ENCODE measurements at places on chromosomes 6 and 20.

- DNase-seq, result no peak
Observed at GRCh38 chr20:16363506-16364319, 209.5 kb downstream of the KIF16B start.

DNA sequence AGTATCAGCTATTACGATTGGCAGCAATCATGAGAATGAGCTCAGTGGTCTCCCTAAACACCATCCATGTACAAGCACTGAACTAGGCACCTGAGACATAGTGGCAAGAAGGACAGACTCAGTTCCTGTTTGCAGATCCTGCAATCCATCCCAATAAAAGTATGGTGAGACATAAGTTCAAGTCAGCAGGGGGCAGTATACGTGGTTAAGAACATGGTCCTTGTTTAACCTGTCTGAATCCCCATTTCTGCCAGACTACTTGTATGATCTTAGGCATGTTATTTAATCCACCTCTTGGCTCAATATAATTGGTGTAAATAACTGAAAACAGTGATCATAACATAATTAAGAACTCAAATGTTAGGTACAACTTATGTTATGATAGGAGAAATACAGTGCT lies 33.2 kb upstream of the PNISR start:
- DNase-seq, result no peak

- no peak for DNase-seq
Observed at GRCh38 chr6:31305703-31306219, 33.9 kb upstream of the HLA-C start.

DNA sequence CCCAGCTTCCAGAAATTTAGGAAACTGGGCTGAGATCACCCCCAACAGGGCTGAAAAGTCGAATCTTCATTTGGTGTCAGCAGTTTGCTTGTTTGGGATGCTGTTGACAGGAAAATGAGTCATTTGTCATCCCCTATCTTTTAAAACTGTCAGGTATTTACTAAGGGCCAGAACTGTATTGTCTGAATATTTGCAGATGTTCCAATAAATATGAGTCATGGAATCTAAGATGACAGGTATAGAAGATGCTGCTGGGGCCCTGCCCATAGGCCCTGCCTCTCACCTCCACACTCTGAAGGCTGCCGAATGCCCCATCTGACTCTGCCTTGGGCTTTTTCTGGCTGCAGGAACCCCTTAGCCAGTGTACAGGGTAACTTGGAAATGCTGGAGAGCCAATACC lies 3.9 kb downstream of the ETV7 start:
- DNase-seq, result peak; percentile 44

DNA sequence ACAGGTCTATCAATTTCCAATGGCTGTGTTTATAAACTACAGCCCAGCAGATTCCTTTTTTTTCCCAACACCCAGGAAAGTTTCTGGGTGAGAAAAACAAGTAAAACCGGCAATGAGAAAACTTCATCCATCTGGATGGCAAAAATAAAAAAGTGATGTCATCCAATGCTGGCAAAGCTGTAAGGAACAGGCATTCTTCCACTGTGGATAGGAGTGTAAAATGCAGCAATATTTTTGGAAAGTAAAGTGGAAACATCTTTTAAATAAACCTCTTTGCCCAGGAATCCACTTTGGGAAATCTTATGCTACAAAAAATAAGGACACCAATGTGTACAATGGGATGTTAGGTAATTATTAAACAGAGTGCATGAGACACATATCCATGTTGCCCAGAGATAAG lies 102.1 kb upstream of the NT5E start:
- no peak for DNase-seq

DNA sequence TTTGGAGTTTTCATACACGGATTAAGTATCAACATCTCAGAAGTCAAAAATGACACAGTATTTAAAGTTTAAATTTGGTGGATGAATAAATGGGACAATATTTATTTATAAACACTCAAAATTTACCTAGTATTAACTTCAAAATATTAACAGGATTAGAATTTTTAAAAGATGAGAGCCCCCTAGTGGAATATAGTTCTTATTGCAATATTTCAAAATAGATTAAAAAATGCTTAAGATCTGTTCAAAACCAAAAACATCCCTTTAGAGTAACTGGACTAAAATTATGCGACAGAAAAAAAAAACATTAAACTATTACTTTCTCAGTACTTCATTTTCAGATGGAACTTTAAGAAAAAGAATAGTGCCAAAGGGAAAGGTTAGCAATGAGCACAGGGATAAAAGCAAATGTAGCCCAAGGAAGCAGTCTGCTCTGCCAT lies 56.6 kb downstream of the SNX14 start:
- no peak for DNase-seq

DNA sequence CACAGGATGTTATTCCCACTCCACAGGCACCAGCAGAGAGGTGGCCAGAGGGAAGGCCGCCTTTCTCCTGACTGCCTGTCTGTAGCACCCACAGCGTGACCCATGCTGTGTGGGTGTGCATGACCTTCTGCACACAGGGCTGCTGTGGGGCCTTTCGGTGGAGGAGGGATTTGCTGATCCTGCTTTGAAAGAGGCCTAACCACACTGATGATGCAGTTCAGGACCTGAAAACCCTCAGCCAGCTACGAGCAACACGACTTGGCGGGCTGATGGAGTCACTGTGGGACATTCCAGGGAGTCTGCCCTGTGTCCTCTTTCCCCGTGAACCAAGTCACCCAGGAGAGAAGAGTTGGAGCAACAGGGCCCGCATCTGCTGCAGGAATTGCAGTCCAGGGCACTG lies 49.1 kb downstream of the SYTL3 start:
- DNase-seq, result no peak

- no peak for DNase-seq
Observed at GRCh38 chr20:37274851-37275524, 13.4 kb upstream of the GHRH start.

DNA sequence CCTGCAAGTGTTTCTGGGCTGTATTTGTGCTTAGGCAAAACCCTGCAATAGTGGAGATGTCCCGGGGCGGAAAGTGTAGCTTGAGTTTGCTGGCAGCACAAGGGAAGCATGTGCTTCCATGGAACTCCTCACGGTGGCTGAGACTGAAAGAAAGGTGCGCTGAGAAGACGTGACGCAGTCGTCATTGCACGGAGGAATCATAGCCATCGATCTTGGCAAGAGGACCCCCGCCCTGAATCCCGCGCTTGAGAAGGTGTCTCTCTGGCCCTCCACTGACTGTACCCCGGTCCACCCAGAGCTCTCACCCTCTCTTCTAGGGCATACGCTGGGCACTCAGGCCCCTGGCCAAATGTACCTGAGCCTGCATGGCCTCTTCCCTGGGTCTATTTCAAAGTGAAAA lies 1081.8 kb upstream of the DEFB115 start:
- DNase-seq, result no peak

DNA sequence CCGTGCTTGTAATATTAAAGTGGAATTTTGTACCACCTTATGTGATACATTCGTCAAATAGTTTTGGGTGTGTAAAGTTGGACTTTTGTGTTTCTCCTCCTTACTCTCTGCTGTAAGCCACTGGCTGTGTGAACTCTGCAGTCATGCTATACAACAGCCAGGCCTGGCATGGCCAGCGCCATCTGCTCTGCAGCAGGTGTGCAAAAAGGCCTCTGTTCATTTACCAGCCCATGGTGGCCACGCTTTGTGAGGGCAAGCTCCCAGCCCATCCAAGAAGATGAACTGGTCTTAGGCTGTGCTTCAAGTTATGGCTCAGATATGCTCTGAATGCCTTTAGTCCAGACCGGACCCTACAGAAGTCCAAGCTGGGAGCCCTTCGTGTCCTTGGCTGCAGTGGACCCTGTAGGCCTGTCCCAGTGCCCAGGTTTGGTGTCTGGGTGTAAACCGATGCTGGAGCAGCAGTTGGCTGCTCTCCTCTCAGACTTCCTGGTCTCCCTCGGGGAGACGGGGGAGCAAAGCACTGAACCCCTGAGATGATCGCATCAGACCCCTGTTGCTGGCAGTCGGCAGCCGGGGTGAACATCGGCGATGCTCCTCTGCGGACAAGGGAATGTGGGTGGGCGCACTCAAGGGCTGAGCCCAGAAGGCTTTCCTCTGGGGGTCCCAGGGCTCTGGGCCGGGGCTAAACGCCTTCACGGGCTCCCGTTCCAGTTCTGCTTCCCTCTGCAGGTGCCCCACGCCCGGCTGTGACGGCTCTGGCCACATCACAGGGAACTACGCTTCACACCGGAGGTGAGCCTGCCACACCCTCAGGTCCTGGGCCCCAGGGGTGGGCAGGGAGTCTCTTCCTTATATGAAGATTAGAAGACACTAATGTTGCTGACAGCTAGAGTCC lies 28.6 kb upstream of the PCMTD2 start:
- DNase-seq, result no peak

DNA sequence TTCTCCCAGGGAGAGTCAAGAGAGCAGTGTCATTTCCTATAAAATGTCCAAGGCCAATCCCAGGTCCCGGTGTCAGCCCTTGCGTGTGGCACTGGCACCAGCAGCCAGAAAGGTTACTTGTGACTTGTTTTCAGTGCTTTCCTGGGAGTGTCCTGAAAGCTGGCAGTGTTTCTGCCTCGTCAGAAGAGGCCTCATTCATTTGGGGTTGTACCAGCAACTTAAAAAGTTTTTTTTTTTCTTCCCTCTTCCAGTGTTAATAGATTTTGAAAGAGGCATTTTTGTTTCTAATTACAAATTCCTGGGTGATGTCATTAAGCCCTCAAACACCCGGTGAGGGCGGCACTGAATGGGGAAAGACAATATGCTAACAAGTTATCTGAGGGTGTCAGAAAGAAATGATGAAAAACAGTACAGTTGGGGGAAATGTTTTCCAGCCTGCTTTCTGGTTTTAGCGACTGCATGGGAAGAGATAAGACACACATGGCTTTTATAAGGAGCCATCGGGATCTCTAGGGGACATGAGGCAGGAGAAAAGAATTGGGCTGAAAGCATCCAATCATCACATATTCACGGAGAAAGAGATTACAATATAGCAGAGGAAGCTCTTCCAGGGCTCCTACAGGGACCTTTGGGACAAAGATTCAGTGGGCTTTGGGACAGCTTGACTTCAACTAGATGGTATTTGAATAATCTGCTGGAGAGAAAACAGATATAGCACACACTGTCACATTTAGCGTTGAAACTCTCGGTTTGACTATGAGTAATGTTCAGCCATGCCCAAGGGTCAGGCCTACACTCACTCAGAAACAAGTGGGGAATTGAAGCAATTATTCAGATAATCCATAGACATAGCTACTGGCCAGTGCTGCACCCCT lies 153.0 kb downstream of the BCAS1 start:
- no peak for DNase-seq

DNA sequence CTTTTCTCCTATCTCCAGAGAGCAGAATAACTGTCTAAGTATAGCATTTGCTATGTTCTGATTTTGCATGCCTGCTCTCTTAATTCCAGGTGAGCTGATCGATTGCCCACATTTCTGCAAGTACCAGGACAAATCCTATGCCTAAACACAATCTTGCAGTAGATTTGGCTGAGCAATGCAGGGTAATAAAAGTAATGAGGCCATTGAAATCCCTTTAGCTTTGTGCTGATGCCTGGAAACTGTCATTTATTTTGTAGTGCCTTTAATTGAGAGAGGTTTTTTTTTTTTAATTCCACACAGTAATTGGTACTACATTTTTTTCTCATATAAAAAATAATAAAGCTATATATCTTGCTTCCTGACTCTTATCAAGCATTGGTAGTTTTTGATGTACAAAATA lies 252.3 kb downstream of the NKAIN2 start:
- no peak for DNase-seq

GRCh38 chr20:44464514-44464913 lies 11.2 kb upstream of the TTPAL start:
- DNase-seq, result no peak

- no peak for DNase-seq
Observed at GRCh38 chr6:126529637-126530362, 189.9 kb downstream of the CENPW start.

DNA sequence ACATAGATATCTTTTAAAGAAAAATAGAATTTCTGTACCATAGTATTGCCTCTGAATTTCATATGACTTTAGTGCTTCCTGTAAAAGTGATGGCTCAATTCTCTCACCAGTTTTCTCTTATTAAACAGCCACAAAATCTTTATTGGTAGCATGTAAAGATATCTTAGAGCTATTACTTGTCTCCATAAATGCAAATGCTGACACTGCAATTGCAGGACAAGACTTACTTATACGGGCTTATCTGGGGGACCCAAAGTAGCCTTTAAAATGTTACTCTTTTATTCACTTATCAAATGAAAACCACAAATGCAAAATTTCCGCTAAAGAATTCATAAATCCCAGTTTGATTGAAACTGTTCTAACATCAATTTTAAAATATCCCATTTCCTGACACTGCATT lies 287.1 kb upstream of the SPTLC3 start:
- no peak for DNase-seq

GRCh38 chr20:53658973-53659372 lies 65.3 kb upstream of the ZNF217 start:
- DNase-seq, result no peak

- DNase-seq, result no peak
Observed at GRCh38 chr20:21167261-21167660, 41.4 kb downstream of the KIZ start.

DNA sequence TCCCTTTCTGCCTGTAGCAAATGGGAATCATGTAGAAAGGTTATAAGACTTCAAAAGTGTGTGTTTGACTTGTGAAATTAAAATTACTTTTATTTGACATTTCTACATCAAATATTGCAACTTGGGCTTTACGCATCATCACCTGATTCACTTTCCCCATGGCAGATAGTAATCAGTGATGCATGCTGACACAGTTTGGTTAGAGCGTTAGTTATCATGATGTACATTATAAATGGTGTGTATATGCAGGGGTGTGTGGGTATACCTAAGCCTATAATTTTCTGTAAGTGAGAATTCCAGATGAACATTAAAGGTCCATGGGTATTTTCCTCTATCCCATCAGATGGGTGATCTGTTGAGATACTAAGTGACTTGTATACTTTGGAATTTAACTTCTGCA lies 141.5 kb downstream of the KLHL32 start:
- no peak for DNase-seq

DNA sequence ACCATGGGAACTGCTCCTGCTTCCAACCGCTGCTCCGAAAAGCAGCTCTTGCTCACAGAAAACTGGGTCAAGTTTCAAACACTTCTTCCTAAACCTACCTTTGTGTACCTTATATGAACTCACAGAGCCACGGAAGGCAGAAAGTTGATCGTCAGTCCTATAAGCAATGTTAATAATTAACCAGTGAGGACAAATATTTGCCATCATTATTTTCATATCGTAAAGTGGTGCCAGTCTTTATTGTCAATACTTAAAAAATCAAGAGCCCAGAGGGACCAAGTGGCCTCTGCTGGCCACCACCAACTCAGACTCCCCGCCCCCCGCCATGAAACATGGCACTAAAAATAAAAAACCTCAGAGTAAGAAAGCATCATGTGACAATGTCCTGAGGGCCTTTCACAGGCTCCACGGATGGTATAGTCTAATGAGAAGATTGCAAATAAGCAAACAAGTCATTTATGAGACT lies 9.1 kb upstream of the PBOV1 start:
- DNase-seq, result no peak

DNA sequence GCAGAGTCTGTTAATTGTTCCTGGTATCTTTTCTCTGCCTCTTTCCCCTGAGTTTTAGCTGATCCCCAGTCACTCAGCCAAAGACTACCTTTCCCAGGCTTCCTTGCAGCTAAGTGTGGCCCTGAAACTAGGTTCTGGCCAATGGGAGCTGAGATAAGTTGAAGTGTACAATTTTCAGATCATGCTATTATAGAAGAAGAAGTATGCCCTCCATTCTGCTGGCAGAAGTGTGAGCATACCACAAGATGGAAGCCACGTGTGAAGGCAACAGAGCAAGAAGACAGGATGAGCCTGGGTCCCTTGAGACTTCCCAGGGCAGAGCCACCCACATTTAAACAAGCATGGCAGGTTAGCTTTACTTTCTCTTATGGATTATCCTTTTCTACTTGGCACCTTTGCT lies 273.2 kb downstream of the HIVEP2 start:
- no peak for DNase-seq

GRCh38 chr20:21699216-21699508 lies 6.3 kb upstream of the PAX1 start:
- no peak for DNase-seq

All from stimulated activated CD4-positive, alpha-beta T cell treated with anti-CD3 and anti-CD28 coated beads, Interleukin-4, amount 100 ng/mL, for 4 hours (primary cell).